T-helper 2 cell treated with Interferon-gamma antibody and Interleukin-4, amounts not matched to agents 100 ng/mL and 5 ng/mL, for 36 hours (primary cell): ENCODE measurements at places on chromosomes 12 and 14. TPM values are rescaled to one million over a fixed set of nuclear protein-coding genes. Genes with fewer than 3 reads are reported as not detected.

Gene TAS2R13
- 1.4 and 1.7 TPM in 2 replicates for total RNA-seq

Gene CLEC2A
- not detected in 2 replicates for total RNA-seq

Gene GPR68
- total RNA-seq: 36.1 and 36.4 TPM in 2 replicates

Gene PRB2
- not detected in 2 replicates for total RNA-seq

Gene REM2
- total RNA-seq: 0.34 and 0.48 TPM in 2 replicates

Gene ADAM21
- not detected in 2 replicates for total RNA-seq

Gene IGF1
- total RNA-seq: 0.41 and 0.75 TPM in 2 replicates

Gene ATP23
- 14.0 and 17.1 TPM in 2 replicates for total RNA-seq

Gene CEP83
- 19.9 and 21.3 TPM in 2 replicates for total RNA-seq

Gene FOXA1
- not detected in 2 replicates for total RNA-seq

Gene NANOG
- total RNA-seq: not detected in 2 replicates

Gene ZBTB42
- 5.4 and 5.5 TPM in 2 replicates for total RNA-seq

Gene CLEC4E
- not detected in 2 replicates for total RNA-seq

Gene DDX24
- total RNA-seq: 187 and 192 TPM in 2 replicates

Gene PLCZ1
- total RNA-seq: not detected in 2 replicates

Gene FAM222A
- total RNA-seq: 1.1 and 1.4 TPM in 2 replicates

Gene HOXC11
- total RNA-seq: not detected in 2 replicates

Gene PIK3C2G
- not detected in 2 replicates for total RNA-seq

Gene TMTC2
- 1.7 and 2.0 TPM in 2 replicates for total RNA-seq

Gene TAPBPL
- total RNA-seq: 45.8 and 49.0 TPM in 2 replicates

Gene GYS2
- 0.11 and 0.23 TPM in 2 replicates for total RNA-seq

Gene NTF3
- not detected in 2 replicates for total RNA-seq

Gene ABCB9
- 5.8 and 6.0 TPM in 2 replicates for total RNA-seq

Gene OR4K5
- total RNA-seq: not detected in 2 replicates

Gene OTUB2
- total RNA-seq: 3.0 and 3.2 TPM in 2 replicates

Gene LTBP2
- total RNA-seq: 0.09 and 0.16 TPM in 2 replicates

Gene TSHR
- 1.9 TPM in 2 replicates for total RNA-seq

Gene TMPO
- 356 and 364 TPM in 2 replicates for total RNA-seq

Gene PTPRO
- total RNA-seq: 3.5 and 4.0 TPM in 2 replicates

Gene IKBIP
- total RNA-seq: 23.6 and 24.2 TPM in 2 replicates

Gene PPM1H
- 0.11 TPM in 1 of 2 replicates, not detected in the other for total RNA-seq

Gene SLC2A14
- total RNA-seq: 0.18 TPM in 1 of 2 replicates, not detected in the other

Gene EPS8
- total RNA-seq: 1.9 and 3.9 TPM in 2 replicates

Gene FOXN4
- total RNA-seq: not detected in 2 replicates

Gene PTGR2
- 0.84 and 0.89 TPM in 2 replicates for total RNA-seq

Gene SSTR1
- not detected in 2 replicates for total RNA-seq

Gene AHNAK2
- 0.05 TPM in 1 of 2 replicates, not detected in the other for total RNA-seq

Gene SLC17A8
- not detected in 2 replicates for total RNA-seq

Gene ATL1
- 0.55 and 1.8 TPM in 2 replicates for total RNA-seq

Gene GPR65
- total RNA-seq: 14.4 and 15.3 TPM in 2 replicates

Gene NPAS3
- not detected in 2 replicates for total RNA-seq

Gene CBLN3
- total RNA-seq: 5.0 and 5.5 TPM in 2 replicates

Gene IGFBP6
- total RNA-seq: 0.43 and 0.48 TPM in 2 replicates

Gene TMEM30B
- total RNA-seq: 0.16 and 0.25 TPM in 2 replicates

Gene KRT6A
- total RNA-seq: not detected in 2 replicates

Gene ANKRD52
- total RNA-seq: 55.3 and 56.1 TPM in 2 replicates

Gene AQP6
- not detected in 2 replicates for total RNA-seq

Gene LRRC9
- not detected in 2 replicates for total RNA-seq

Gene CCDC196
- not detected in 2 replicates for total RNA-seq

Gene NPFF
- not detected in 2 replicates for total RNA-seq

Gene ANKRD33
- not detected in 2 replicates for total RNA-seq

Gene ADAMTS20
- total RNA-seq: not detected in 2 replicates

Gene MEG3
- not detected in 2 replicates for total RNA-seq

Gene LMNTD1
- total RNA-seq: not detected in 2 replicates

Gene STYK1
- 0.32 and 1.7 TPM in 2 replicates for total RNA-seq

Gene CLEC7A
- not detected in 2 replicates for total RNA-seq

Gene ZDHHC22
- total RNA-seq: not detected in 2 replicates

Gene GSC
- not detected in 2 replicates for total RNA-seq
